ENCODE measurements at places on chromosomes 5 and 9.

- no peak for DNase-seq
These were observed 329.0 kb upstream of the PANK3 start for GRCh38 chr5:168908207-168908606.

DNA sequence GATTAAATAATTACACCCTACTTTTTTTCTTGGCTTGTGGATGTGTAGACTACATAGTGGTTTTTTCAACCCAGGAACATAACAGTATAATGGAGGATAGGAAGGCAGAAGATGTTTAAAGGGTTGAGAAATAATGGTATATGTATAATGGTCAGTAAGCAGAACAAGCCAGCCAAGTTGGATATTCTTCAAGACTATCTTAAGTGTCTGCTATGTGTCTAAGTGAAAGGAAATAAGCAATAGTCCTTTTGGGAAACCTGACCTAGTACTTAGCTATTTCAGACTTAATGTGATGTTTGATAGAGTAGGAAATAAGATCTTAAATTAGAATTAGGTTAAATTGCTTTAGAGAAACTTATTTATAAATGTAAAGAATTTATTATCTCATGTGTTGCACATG, 85.7 kb downstream of the PTPDC1 start:
- no peak for DNase-seq

- no peak for DNase-seq
These were observed 50.2 kb upstream of the ASTN2 start for GRCh38 chr9:117464941-117465616.

DNA sequence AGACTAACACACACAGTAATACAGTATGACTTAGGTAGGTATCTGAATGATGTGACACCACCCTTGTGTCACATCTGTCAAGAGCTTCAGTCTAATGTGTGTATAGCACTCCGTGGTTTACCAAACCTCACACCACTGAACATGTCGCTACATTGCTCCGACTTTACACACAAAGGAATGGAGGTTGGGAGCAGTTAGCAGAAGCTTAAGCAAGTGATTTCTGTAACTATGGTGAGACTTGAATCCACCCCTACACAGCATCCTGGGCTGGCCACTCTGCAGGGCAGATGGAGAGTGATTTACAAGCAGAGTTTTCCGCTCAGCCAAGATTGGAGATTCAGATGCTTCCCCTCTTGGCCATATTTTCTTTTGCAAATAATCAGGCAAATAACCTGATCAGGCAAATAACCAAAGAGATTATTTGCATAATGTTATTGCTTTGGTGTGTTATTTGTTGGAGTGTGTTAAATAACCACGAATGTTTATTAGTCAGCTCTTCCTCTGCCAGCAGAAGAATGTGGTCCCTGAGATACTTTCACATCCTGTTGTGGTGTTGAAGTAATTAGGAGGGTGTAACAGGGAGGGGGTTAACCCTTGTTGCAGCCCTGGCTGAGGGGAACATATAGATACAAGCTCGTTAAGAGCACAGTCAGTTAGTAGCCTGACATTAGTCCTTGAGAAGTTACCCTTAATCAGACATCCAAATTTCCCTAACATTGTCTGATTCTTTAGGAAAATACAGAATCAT, 92.8 kb downstream of the SNX18 start:
- DNase-seq: no peak

DNA sequence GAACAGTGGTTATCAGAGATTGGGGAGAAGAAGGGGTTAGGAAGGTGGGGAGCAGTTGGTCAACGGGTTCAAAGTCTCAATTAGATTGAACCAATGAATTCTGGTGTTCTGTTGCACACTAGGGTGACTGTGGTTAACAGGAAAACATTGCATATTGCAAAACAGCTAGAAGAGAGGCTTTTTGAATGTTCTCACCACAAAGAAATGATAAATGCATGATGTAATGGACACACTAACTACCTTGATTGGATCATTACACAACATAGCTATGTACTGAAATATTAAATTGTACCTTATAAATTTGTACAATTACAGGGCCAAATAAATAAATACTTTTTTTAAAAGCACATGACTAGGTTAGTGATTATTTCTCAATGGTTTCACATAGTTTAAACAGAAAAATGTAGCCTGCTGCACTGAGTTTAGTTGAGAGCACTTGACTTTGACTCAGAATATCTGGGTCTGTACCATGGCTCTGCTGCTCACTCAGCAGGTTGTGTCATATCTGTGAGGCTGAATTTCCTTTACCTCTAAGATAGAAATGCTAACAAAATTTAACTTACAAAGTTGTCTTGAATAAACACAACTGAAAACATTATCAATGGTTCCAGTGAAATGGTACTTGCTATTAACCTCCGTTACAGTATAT, 30.4 kb downstream of the NUDT12 start:
- no peak for DNase-seq

DNA sequence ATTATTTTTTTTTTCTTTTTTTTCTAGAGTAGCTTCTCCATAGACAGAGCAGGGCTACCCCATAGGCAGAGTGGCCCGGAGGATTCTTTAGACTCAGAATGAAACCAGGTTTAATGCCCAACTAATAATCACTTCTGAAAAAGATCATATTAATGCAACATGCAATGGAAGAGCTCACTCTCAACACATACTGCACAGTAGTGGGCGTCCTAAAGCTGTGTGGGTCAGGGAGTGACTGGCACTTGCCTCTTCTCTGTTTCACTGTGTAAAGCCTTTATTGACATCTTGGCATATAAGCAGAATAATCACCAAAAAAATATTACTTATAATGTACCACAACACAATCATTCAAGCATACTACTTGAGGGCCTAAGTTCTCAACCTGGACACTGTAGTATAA, 11.1 kb downstream of the PWWP2A start:
- DNase-seq: no peak

DNA sequence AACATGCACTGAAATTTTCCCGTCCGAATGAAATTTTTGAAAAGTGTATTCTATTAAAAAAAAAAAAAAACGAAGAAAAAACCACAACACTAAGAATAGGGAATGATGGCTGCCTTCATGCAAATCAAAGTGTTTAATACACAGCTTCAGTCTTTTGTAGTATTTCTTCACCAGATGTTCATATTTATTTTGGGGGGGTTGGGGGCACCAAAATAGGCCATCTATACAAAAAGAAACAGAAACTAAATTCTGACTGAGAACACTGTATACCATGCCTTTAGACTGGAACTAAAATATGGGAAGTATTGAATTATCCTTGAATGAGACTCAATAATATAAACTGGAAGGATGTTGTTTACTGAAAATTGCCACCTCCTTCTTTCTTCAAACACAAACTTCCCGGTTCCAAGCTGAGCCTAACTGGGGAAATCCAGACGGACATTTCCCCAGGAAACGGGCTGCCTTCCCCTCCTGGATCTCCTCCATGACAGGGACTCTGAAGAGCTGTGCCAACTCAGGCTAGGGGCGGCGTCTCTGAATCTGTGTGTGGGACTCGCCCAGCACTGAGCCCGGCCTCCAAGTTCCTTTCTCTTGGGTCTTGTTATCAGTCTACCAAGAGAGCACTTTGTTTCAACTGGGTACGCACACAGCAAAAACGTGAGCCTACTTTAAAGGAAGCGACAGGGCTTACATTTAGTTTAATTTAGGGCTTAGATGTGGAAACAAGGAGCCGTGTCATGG, 511.3 kb upstream of the ADAMTS16 start:
- no peak for DNase-seq

DNA sequence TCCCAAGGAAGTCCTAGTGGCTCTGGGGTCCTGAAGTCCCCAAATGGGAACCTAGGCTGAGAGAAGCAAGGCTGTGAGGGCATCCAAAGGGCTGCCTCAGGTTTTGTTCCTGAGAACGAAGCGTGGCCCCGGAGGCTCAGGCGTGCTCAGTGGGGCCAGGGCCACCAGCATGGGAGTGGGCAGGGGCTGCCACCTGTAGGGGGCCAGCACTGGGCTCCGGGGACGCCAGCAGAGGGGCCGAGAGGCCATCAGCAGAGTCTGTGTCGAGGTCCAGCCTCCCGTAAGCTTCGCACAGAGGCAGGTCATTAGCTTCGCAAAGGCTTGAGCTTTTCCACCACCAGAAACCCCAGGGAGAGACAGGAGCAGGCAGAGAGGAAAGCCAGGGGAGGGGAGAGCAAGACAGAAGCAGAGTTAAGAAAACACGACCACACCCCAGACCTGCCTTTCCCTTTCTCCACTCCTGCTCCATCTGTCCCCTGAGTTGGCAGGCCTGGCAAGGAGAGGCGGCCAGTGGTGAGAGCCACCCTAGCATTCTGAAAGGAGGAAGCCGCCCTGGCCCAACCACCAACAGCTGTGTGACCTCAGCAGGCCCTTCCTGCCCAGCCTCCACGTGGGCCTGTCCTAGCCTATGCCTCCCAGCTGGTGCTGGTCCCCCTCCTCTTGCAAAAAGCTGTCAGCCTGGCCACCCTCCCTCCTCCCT, 5.5 kb upstream of the SURF6 start:
- no peak for DNase-seq

- no peak for DNase-seq
These were observed 4.3 kb downstream of the RPL12 start for GRCh38 chr9:127446713-127447415.

- DNase-seq: no peak
These were observed 468.5 kb downstream of the NFIB start for GRCh38 chr9:13845460-13845859.

- DNase-seq: no peak
These were observed 155.0 kb upstream of the CLINT1 start for GRCh38 chr5:158013939-158014338.

DNA sequence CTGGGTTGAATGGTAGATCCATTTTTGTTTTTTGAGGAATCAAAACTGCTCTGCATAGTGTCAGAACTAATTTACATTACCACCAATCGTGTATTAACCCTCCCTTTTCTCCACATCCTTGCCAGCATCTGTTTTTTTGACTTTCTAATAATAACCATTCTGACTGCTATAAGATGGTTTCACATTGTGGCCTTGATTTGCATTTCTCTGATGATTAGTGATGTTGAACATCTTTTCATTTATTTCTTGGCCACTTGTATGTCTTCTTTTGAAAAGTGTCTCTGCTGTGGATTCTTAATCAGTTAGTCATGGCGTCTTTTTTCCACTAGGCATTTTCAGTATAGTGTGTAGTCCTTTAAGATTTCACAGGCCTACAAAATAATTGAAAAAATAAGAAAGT, 2144.3 kb upstream of the C9orf72 start:
- no peak for DNase-seq

DNA sequence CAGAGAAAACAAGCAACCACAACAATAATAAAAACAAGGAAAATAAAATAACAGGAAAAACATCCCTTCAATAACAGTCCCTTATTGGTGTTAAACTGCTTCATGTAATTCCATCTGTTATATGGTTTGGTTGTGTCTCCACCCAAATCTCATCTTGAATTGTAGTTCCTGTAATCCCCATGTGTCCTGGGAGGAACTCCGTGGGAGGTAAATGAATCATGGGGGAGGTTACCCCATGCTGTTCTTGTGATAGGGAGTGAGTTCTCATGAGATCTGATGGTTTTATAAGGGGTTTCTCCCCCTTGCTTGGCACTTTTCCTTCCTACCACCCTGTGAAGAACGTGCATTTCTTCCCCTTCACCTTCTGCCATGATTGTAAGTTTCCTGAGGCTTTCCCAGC, 369.8 kb downstream of the TMEM232 start:
- DNase-seq: no peak

DNA sequence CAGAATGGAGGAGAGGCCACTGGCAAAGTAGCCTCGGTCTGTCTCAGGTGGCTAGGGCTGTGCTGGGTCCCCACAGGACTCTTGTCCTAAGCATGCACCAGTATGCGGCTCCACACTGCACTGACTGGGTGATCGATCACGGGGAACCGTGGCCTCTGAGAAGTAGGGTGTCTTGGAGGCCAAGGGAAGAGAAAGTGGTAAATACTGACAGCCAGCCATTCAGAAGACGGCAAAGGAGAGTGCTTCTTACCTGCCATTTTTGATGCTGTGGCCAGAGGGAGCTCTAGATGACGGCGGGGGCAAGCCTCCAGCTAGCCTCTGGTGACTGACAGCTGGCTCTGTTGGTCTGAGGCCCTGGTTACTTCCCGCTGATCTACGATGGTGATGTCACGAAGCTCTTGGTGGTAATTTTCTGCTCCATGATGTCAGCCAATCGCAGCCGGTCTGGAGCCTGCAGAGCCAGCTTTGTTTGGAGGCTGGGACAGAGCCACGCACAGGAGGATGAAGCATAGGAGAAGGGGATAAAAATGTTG, 40.4 kb upstream of the GADD45G start:
- no peak for DNase-seq

GRCh38 chr5:50553560-50553984, 112.5 kb upstream of the EMB start:
- no peak for DNase-seq

DNA sequence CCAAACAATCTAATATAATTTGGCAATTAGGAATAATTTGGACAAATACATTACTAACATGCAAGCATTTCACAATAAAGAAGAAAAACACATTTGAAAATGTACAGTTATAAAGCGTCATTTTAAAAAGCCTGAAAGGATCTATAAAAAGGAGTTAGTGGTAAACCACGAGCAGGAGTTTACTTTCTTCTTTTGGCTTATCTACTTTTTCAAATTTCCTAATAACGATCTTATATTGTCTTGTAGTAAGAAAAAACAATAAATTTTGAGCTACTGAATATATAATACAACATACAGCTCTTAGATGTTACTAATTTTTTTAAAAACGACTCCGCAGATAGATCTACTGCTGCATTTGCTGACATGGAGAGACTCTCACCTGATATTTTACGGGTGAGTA, 79.9 kb downstream of the SMIM23 start:
- DNase-seq: no peak

DNA sequence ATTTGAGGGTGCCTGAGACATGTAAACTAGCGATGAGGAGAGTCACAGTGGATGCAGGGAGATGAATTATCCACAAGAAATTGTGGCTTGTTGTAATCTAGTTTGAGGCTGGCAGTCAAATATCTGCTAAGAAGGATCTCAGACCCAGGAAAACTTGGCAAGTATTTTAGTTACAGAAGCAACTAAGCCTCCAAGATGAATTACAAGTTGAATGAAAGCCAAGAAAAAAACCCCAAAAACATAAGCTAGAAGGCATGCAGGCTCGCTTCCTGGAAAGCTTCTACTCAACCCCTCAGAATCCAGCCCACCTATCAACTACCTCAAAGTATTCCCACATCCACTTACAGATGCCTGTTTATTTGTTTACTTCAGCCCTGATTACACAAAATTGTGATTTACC, 696.9 kb downstream of the MAT2B start:
- DNase-seq: no peak

- no peak for DNase-seq
These were observed 35.3 kb downstream of the MAT2B start for GRCh38 chr5:163540696-163541095.

DNA sequence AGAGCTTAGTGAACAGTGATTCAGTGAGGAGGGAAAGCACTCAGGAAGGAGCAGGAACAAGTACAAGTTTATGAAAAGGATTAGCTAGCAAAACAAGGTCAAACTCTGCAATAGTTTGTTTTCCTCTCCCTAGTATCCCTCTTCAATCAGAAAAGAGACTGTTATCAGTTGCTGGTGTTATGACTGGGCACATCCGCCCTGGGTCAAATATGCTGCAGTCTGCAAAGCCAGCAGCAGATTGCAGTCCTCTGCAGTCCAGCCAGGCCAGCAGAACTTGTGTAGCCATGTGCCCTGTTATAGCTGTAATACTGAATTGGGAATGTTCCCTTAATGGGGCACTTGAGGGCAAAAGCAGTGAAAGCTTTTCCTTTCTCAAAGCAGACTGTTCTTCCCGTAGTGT, 12.0 kb downstream of the PCDHAC2 start:
- DNase-seq: no peak

Data from stimulated activated CD4-positive, alpha-beta T cell treated with anti-CD3 and anti-CD28 coated beads, Interleukin-15, amount 100 ng/mL, for 1 hour (primary cell).